ENCODE measurements at places on chromosomes 11 and 22. TPM values are rescaled to one million over a fixed set of nuclear protein-coding genes. Genes with fewer than 3 reads are reported as not detected.

Gene SLN
- total RNA-seq, result 0.80 TPM

Gene FOLR2
- total RNA-seq, result not detected

Gene NRXN2
- total RNA-seq, result 20.9 TPM

Gene APOL3
- 9.6 TPM for total RNA-seq

Gene FGF19
- total RNA-seq, result not detected

Gene MADD
- 17.0 TPM for total RNA-seq

Gene TMEM45B
- not detected for total RNA-seq

Gene CARNS1
- total RNA-seq, result not detected

Gene PATZ1
- total RNA-seq, result 19.5 TPM

Gene C22orf31
- total RNA-seq, result not detected

Gene BAIAP2L2
- 16.2 TPM for total RNA-seq

Gene CCDC73
- total RNA-seq, result not detected

Gene PCSK7
- total RNA-seq, result 33.7 TPM

Gene MAPK8IP2
- total RNA-seq, result 3.7 TPM

Gene TRMU
- 60.4 TPM for total RNA-seq

Gene NOX4
- 6.8 TPM for total RNA-seq

Gene MAPK12
- total RNA-seq, result 16.9 TPM

Gene AP5B1
- 10.7 TPM for total RNA-seq

Gene RAB39A
- 15.6 TPM for total RNA-seq

Gene CTSW
- total RNA-seq, result not detected

Gene DNAJC24
- total RNA-seq, result 19.1 TPM

Gene CTSF
- total RNA-seq, result 7.5 TPM

Gene SLC25A18
- total RNA-seq, result 1.5 TPM

Gene CACNA1I
- not detected for total RNA-seq

All from Daoy (cell line).